ENCODE measurements at places on chromosomes 5 and 9. TPM values are rescaled to one million over a fixed set of nuclear protein-coding genes. Genes with fewer than 3 reads are reported as not detected.
A peak's percentile ranks its signal among the peaks of the same experiment; 100 is the strongest.

The TYRP1 gene
- total RNA-seq: 0.36 TPM

DNA sequence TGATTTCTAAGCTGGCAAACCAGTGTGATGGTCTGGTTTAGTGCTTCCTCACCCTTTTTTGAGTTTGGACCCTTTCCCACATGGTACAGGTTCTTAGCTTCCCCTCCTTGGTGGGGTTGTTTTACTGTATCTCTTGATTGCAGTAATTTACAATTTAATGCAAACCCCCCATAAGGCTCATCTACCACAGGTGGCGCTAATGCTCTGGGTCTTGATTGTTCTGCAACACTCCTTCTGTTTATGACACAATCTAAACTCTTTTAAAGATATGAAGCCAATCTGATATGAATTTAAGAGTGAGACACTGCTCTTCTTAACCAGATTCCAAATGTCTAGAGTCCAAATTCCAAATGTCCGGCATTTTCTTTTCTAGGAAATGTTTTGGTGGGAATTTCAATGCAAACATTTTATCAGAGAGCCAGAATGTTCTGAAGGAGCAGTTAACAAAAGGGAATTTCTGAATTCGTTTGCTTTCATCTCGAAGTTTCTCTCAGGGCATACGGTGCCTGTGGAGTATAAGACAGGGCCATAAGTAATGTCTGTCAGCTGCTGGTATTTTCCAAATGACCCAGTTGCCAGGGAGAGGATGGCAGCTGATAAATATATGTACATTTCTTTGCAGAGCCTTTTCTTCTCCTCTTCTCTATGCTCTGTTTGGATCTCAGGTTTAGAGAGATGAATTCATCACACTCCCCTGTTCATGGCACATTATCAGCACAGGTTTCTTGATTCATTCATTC is 246.8 kb downstream of the ARHGAP26 start:
- no peak overlapping the region for H3K27ac ChIP-seq
- no peaks in the 10 kb centered on the region for H3K27me3 ChIP-seq
- no peak for DNase-seq
- no peaks in the 10 kb centered on the region for H3K4me1 ChIP-seq

DNA sequence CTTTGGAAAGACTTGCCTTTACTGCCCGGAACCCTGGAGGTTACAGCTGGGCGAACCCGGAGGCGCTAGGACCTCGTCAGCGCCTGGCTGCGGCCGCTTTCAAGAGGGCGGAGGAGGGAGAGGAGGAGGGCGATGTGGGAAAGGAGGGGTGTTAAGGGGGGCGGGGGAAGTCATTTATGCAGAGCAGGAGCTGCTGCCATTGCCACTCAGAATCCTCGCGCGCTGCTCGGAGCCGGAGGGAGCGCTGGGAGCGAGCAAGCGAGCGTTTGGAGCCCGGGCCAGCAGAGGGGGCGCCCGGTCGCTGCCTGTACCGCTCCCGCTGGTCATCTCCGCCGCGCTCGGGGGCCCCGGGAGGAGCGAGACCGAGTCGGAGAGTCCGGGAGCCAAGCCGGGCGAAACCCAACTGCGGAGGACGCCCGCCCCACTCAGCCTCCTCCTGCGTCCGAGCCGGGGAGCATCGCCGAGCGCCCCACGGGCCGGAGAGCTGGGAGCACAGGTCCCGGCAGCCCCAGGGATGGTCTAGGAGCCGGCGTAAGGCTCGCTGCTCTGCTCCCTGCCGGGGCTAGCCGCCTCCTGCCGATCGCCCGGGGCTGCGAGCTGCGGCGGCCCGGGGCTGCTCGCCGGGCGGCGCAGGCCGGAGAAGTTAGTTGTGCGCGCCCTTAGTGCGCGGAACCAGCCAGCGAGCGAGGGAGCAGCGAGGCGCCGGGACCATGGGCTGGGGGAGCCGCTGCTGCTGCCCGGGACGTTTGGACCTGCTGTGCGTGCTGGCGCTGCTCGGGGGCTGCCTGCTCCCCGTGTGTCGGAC is at the start of gene PCSK5:
PCSK5 (plus strand) TSS at position 202 of the 805 bp plus-strand sequence; CDS start at position 711, 509 bp downstream.
- DNase-seq: peak; percentile 97
- H3K36me3 ChIP-seq: no peaks in the 10 kb centered on the region
- H3K4me3 ChIP-seq: peak within 1 kb of the TSS; percentile 77
- peaks cover 18% of the 10 kb centered on the region for H3K4me1 ChIP-seq
- H3K27ac ChIP-seq: peak within 1 kb of the TSS; percentile 65

The DDX41 gene
- 49.5 TPM for total RNA-seq

- H3K4me1 ChIP-seq: no peaks in the 10 kb centered on the region
- DNase-seq: peak; percentile 96
- no peak overlapping the region for H3K27ac ChIP-seq
These were observed 49.0 kb downstream of the PSD2 start for GRCh38 chr5:139844472-139845145.

DNA sequence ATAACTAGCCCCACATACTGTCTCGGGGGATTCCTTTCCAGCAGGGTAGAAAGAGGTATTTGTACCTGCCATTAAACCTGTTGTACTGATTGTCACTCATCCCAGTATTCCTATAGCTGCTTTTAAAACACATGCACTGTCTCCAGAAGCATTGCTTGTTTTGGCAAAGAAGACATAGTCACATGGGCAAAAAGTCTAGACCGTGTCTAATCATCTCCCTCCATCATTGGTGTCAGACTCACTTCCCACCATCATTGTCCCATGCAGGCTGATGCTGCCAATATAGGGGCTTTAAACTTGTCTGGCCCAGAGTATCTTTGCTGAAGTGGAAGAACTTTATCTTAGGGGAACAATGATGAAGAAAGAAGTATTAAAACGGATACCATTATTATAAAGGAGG is 12.6 kb downstream of the DNAJC21 start:
- no peaks in the 10 kb centered on the region for H3K27me3 ChIP-seq
- no peak overlapping the region for H3K27ac ChIP-seq
- no peak overlapping the region for H3K4me3 ChIP-seq
- H3K4me1 ChIP-seq: no peaks in the 10 kb centered on the region

The LRRC19 gene
- total RNA-seq: under 0.01 TPM

DNA sequence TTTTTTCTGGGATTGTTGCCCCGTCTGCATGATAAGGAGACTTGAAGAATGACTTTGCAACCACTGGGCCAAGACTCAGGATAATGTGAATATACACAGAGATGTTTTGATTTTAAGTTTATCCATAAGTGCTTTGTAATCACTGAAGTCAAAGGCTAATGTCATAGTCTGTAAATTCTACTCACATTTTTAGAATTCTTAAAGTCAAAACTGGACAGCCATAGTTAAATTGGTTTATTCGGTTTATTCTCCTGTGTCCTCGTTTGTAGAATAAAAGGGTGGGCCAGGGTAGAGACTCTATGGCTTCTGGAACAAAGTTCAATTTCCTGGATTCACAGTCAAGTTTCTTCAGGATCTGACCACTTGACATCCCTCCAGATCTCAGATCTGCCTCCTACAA is 327.7 kb upstream of the TNC start:
- H3K27me3 ChIP-seq: no peaks in the 10 kb centered on the region
- no peak for DNase-seq
- no peaks in the 10 kb centered on the region for H3K36me3 ChIP-seq
- no peak overlapping the region for H3K4me3 ChIP-seq

DNA sequence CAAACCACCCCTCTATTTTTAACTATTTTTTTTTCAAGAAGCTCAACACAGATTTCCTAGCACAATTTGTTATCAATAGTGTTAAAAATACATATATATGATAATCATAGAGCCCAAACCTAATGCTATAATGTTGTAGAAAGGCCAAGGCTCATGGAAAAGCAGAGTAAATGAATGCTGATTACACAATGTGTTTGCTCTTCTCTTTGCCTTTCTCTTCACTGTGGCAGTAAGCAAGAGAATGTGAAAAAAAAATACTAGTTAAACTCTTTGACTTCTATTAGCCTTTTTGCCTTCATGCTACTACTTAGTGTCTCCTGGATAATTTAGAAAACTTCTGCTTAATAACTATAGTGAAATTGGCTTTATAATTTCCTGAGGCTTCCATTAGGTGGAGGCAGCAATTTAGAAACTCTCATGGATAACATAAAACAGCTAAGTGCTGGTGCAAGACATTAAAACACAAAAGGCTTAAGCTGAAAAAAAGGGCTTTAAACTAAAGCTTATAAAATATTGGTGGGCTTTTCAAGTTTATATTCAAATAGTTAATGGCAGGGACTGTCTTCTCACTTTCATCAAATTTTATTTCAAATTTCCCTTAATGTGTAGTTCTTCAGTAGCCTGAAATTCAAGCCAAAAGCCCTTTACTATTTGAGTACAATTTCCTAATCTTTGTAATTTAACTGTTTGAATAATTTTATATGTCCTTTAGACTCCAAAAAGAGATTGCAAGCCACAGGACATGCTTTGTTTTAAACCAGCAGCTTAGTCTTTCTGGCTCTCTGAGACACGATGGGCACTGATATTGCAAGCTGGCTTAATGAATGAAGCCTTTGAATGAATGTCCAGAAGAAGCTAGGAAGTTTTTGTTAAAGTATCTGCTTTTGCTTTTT is 2031.8 kb upstream of the CDH6 start:
- no peaks in the 10 kb centered on the region for H3K4me1 ChIP-seq
- H3K27me3 ChIP-seq: no peaks in the 10 kb centered on the region
- H3K4me3 ChIP-seq: no peak overlapping the region
- DNase-seq: no peak
- H3K27ac ChIP-seq: no peak overlapping the region

- DNase-seq: no peak
- H3K36me3 ChIP-seq: no peaks in the 10 kb centered on the region
- H3K4me3 ChIP-seq: no peak overlapping the region
- H3K27ac ChIP-seq: no peak overlapping the region
- no peaks in the 10 kb centered on the region for H3K27me3 ChIP-seq
These were observed 40.9 kb downstream of the CACNA1B start for GRCh38 chr9:137918331-137919094.

DNA sequence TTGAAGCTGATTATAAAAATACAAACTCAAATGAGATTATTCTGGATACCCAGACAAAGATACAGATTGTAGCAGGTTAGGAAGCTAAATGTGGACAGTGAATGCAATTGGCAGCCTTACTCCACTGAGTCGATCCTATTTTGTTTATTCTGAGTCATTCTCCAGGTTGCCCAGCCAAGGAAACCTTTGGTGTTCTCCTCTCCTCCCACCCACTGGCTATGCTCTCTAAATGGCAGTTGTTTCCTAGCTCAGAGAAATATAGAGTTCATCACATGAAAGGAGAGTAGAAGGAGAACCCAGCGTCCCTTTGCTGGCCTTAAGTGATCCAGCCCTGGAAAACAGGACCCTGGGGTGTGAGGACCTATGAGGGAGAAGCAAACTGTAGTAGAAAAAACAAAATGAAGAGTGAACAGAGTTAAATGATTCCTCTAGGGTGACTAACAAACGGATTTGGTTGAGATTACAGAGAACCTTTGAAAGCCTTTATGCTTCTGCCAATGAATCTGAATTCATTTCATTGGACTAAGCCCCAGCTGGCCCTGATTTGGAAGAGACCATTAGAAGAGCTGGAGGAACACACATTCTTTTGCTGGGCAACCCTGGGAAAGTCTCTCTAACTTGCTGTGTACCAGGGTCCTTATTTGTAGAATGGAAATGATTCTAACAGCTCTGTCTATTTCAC is 95.1 kb downstream of the BRINP1 start:
- H3K36me3 ChIP-seq: no peaks in the 10 kb centered on the region
- no peaks in the 10 kb centered on the region for H3K4me1 ChIP-seq
- no peak overlapping the region for H3K27ac ChIP-seq
- H3K27me3 ChIP-seq: no peaks in the 10 kb centered on the region

The HTR1A gene
- total RNA-seq: not detected

GRCh38 chr9:106733828-106734380 is 129.1 kb upstream of the ZNF462 start:
- no peak overlapping the region for H3K4me3 ChIP-seq
- no peak for DNase-seq
- no peaks in the 10 kb centered on the region for H3K27me3 ChIP-seq
- H3K36me3 ChIP-seq: no peaks in the 10 kb centered on the region
- no peak overlapping the region for H3K27ac ChIP-seq

The TAF11L11 gene
- 0.29 TPM for total RNA-seq

DNA sequence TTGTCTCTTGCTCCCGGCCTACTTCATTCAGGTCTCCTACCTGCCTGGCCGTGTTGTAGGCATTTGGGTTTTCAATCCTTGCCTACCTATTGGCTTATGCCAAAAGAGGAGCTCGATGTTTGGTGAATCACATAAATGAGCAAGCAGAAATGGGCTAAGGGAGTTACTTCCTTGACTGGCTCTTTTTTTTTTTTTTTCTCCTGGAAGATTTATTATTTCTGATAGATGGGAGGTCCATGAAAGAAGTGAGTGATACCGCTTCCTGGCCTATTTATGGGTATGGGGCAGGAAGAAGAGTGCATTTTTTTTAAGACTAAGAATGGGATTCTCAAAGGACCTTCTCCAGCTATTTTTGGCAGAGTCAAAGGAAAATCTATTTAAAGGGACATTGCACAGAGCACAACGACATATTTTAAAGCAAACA is 294.1 kb downstream of the ARHGAP26 start:
- H3K36me3 ChIP-seq: no peaks in the 10 kb centered on the region
- peaks cover 81% of the 10 kb centered on the region for H3K4me1 ChIP-seq
- DNase-seq: peak; percentile 48
- peak overlapping the region; percentile 87 for H3K27ac ChIP-seq
- peak overlapping the region; percentile 16 for H3K4me3 ChIP-seq
- no peaks in the 10 kb centered on the region for H3K27me3 ChIP-seq

The SMIM3 gene
- total RNA-seq: 46.3 TPM

DNA sequence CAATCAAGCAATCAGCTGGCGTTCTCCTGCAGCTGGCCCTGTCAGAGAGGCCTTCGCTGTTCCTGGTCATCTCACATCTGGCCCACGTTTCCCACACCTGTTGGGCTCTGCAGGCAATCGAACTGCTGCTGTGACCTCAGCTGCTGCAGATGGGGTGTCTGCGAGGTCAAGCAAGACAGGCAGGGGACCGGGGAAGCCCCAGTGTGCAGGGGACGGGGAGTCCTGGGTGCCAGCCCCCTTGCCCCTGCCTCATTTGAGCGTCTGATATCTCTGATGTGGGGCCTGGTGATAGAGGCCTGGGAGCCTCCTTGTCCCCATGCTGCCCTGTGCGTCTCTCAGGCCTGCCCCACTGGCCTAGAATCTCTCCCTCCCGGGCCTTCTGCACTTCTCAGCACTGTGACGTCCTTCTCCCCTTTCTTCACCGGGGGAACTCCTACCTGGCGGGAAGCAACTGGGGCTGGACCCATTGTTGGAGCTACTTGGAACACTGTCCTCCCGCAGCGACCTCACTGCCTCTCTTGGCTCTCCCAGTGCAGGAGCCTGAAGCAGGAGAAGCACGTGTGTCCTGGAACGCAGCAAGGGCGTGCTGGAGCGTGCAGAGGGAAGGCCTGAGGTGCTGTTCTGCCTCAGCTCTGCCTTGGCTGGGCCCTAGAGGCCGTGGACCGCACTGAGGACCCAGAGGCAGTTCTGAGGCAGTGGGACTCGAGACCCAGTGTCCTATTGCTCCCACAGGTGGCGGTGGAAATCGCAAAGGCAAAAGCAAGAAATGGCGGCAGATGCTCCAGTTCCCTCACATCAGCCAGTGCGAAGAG is 3.9 kb downstream of the GRK6 start:
- peaks cover 18% of the 10 kb centered on the region for H3K36me3 ChIP-seq
- peak; percentile 52 for DNase-seq
- no peaks in the 10 kb centered on the region for H3K27me3 ChIP-seq
- H3K4me1 ChIP-seq: peaks cover 18% of the 10 kb centered on the region
- no peak overlapping the region for H3K4me3 ChIP-seq

The BARHL1 gene
- not detected for total RNA-seq

GRCh38 chr9:131297903-131298302 is 8.4 kb downstream of the PLPP7 start:
- peak; percentile 73 for DNase-seq
- H3K27ac ChIP-seq: no peak overlapping the region
- peaks cover 7% of the 10 kb centered on the region for H3K36me3 ChIP-seq
- peaks cover 2% of the 10 kb centered on the region for H3K4me1 ChIP-seq
- no peak overlapping the region for H3K4me3 ChIP-seq

Data from osteoblast (primary cell).